Mucosa of descending colon (tissue), 3 donors: ENCODE measurements at places on chromosomes 5 and 9.

GRCh38 chr5:169805937-169806700 is 169.0 kb downstream of the DOCK2 start:
- DNase-seq, result no peak

DNA sequence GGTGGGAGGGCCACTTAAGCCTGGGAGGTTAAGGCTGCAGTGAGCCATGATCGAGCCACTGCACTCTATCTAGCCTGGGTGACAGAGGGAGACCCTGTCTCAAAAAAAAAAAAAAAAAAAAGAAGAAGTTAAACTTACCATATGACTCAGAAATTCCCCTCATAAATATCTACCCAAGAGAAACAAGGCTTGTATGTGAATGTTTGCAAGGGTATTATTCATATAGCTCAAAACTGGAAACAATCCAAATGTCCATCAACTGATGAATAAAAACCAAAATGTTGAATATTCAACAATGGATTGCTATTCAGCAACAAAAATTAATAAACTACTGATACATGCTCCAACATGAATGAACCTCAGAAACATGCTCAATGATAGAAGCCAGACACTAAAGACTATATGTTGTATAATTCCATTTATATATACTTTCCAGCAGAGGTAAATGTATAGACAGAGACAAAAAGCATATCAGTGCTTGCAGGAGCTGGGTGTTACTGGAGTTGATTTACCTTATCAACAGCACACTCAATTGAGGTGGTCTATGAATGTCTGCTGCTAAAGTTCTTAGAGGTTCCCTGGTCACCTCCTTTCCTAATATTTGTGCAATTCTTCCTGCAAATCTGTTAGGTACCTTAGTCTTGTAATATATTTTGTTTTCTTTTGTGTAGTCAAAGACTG is 5.3 kb upstream of the SREK1 start:
- DNase-seq, result no peak

GRCh38 chr9:134630861-134631260 is 10.7 kb upstream of the COL5A1 start:
- DNase-seq, result no peak

- no peak for DNase-seq
Measured at GRCh38 chr5:73507062-73507461, 8.8 kb downstream of the BTF3 start.

DNA sequence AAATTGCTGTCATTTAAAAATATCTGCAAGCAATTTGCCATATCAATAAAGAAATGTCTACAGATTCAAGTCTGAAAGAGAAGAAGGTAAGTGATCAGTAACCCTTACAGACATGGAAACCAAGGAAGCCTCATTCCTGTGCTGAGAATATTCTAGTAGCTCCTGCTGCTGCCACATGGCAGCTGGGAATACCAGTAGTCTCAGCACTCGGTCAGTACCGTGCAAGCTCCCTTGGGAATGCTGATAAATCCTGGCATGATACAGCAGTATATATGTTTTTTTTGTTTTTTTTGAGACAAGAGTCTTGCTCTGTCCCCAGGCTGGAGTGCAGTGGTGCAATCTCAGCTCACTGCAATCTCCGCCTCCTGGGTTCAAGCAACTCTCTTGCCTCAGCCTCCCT is 27.9 kb downstream of the NANS start:
- DNase-seq, result no peak

DNA sequence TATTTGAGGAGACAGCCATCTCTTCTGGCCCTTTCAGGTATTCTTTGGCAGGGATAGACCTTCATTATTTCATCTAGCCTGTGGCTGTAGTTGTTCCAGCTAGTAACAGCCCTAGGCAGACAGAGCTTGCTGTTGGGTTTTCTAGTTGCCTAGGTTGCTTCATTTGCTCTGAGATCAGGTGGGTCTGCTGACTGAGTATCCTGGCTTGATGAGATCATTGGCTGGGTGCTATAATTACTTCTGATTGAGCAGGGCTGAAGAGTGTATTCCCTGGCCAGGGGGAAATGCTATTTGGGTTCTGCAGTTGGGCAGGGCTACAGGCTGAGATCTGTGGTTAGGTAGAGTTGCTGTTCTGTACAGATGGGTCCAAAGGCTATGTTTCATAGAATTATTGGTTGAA is 456.1 kb downstream of the PSAT1 start:
- no peak for DNase-seq

GRCh38 chr5:14734396-14734795 is 69.9 kb downstream of the OTULIN start:
- no peak for DNase-seq

GRCh38 chr9:72065076-72065475 is 4.7 kb upstream of the C9orf57 start:
- DNase-seq, result no peak

DNA sequence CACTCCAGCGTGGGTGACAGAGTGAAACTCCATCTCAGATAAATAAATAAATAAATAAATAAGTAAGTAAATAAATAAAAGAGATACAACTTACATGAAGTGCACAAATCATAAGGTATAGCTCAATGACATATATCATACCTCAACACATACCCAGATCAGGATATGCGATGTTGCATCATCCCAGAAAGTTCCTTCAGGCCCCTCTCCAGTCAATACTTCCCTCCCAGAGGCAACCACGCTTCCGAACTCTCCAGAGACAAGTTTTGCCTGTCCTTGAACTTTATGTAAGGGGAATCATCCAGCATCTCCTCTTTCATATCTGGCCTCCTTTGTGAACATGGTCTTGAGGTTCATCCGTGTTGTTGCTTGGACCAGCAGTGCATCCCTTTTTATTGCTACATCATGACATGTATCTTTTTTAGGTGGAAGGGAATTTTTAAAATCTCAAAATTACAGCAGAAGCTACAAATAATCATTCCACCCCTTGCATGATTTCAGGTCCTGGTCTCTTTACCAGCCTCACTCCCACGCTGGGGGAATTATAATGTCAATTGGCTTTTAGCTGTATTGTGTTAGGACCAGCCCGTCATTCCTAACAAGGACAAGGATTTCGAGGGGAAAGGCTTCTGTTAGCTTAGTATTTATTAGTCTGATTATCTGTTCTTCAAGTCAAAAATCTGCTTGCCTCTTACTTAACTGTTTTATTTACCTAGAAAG is 32.9 kb upstream of the AOPEP start:
- no peak for DNase-seq

DNA sequence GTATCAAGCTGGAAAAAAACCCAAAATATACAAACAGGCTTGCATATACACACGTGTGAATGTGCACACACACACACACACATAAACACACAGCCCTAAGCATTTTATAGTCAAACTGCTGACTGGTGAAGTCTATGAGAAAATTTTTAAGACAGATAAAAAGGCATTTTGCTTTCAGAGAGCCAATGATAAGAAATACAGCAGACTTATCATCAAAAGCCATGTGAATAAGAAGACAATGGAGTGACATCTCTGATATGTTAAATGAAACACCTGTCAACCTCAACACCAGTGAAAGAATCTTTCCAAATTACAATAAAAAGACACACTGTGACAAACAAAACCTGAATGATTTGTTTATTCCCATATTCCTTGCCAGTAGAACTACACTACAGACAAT is 233.3 kb downstream of the CDH9 start:
- no peak for DNase-seq

DNA sequence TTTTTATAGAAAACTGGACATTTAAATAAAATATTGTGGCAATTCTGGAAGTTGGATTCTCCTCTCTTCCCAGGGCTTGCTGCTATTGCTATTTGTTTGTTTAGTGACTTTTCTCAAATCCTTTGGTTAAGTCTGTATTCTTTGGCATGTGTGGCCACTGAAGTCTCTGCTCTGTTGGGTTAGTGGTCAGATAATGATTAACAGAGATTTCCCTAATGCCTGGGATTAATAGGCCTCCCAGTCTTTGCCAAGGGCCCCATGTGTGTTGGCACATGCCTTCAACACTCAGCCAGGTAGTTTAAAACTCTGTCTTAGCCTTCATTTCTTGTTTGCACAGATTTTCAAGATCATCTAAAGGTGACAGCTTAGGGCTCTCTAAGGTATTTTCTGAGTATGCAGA is 92.8 kb upstream of the EPB41L4A start:
- no peak for DNase-seq

DNA sequence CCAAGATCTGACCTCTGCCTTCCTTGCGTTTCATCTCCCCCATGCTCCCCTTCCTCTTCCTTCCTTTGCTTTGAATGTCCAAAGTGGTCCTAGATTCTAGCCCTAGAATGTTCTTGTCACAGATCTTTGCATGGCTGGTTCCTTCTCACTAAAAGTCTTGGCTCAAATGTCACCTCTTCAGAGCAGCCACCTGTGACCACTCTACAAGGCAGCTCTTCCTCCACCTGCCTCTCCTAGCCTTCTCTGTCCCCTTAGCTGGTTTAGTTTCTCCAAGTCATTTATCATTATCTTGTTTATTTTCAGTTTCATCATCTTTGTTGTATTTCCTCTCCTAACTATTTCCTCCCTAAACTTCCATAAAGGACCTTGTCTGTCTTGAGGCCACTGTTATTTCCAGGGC is 7.1 kb upstream of the OCLN start:
- DNase-seq, result no peak

- DNase-seq, result no peak
Measured at GRCh38 chr5:28580616-28581015, 1542.2 kb upstream of the CDH9 start.

DNA sequence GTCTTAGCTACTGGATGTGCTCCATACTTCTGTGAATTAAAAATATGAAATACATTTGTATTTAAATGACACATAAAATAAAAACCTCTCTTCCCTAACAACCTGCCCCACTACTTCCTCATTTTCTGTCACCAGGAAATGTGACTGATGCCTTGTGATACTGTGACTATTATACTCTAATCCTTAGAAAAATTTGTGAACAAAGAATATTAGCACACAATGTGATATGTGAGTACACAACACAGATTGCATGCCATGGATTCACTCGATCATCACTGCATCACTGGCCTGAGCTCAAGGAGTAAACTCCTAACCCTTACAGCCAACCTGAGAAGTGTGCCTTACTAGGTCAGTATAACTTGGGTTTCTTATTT is 281.0 kb downstream of the EFNA5 start:
- DNase-seq, result no peak

GRCh38 chr5:59547731-59548130 is 345.8 kb downstream of the PDE4D start:
- no peak for DNase-seq

DNA sequence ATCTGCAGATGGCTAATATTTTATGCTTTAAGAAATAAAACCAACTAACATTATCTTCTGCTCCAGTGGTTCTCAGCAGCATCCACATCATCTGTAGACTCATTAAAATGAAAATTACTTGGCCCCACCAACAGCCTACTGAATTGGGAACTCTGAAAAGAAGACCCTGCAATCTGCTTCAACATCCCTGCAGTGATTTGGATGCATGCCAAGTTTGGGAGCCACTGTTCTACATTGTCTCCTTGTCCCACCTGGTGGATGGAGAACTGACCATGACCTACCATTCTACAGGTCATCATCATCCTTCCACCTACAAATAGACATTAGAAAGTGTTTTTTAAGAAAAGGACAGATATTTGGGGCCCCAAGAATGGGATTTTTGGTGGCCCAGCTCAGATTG is 71.1 kb downstream of the ACER2 start:
- no peak for DNase-seq

DNA sequence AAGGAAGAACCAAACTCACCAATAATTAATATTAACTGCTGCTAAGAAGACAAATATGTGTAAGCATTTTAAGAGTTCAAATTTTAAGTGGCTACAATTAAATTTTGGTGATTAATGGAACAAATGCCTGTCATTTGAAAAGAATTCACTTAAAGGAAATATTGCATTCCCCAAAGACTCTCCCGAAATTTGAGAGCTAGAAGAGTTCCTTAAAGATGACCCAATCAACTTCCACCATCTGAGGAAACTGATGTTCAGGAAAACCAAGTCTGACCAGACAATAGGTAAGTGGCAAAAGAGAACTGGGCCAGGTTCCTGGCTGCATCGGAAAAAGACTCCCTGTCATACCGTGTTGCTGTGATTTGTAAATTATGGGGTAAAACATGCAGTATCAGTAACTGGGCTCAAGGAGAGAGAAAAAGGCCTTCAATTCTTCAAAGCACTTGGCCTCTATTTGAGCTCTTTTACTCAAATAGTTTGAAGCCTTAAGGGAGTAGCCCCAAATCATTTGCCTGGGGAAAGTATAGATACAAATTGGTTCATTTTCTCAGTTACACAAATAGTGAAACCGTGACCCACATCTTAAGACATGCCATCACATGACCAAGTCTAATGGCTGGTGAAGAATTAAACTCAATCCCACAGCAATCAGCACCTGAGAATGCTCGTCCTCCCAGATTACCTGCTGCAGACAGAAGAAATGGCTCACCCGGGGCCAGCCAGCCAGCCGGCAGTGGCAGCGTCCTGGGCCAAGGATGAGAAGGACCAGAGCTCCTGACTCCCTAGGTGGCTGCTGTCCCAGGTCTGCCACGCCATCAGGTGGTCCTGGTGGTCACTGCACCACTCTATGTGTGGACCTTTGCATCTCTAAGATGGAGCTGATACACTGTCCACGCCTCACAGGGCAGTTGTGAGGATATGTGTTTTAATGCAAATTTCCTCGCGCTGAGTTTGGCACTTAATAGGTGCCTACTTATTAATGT is 162.9 kb downstream of the TTLL11 start:
- DNase-seq, result no peak

DNA sequence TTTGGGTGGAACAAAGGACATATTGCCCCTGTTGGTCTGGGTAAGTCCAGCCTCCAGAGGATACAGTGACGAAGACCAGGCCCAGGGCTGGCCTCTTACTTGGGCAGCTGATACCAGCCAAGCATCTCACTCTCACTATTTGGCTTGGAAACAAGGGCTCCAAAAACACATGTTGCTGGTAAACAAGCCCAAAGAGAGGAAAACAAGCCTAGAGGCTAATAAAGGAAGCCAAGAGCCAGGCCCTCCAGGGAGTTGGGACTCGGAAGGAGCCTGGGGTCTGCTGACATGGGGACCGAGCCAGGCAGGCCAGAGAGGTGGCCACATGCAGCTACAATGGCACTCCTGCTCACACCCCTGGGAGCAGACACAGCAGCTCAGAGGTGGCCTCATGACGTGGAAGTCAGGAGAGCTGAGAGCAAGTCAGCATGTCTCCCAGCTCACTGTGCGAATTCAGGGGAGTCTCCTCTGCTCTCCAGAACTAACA is 5.7 kb downstream of the SPARC start:
- DNase-seq, result no peak

DNA sequence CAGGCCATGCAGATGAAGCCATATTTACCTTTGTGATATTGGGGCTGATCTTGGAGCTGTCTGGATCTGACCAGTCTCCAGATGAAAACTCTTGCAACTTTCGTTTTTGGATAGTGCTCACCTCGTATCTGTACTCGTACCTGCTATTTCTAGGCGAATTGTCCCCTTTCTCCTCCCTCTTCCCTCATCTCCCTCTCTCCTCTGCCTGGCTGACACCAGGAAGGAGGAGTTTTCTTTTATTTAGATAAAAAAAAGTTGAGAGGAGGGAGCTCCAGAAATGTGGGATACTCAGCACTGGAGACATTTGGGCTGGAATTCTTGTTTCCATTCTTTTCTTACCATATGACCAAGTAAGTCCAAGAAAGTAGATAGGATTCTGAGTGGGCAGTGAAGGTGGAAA is 54.6 kb upstream of the ABL1 start:
- DNase-seq, result no peak
